T follicular helper cell (primary cell): ENCODE measurements at places on chromosomes 4 and X.
A peak's percentile ranks its signal among the peaks of the same experiment; 100 is the strongest.

DNA sequence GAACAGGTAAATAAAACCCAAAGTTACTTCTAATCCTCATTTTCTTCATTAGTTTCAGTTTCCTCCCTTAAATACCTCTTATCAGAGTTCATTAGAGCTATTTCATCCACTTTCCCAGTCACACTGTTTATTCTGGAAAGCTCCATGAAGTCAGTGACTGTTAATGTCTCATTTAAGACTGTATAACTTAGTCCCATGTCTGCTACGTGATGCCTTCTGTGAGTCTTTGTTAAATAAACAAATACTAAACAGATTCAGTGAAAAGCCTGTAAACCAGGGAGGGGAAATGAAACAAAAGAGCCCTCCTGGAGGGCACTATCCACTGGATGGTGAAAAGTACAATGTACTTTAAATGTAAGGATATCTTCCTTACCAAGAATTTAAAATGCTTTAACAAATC, 24.7 kb downstream of the ACE2 start:
- no peak for DNase-seq

DNA sequence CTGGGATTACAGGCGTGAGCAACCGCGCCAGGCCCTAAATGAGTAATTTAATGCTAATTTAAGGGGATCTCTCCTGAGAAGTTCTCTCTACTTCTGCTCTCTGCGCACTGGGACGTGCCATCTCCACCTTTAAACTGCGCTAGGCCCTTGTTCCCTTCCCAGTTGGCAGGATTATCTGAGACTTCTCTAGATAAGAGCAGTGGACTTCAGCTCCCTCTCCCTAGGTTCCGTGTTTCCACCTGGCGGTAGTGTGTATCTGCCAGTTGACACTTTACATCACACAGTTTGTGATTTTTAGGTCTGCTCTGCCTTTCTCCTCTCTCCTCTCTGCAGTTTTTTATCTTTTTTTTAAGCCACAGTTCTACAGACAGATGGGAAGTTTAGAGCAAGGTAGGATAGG, 40.2 kb downstream of the ARHGAP10 start:
- no peak for DNase-seq

DNA sequence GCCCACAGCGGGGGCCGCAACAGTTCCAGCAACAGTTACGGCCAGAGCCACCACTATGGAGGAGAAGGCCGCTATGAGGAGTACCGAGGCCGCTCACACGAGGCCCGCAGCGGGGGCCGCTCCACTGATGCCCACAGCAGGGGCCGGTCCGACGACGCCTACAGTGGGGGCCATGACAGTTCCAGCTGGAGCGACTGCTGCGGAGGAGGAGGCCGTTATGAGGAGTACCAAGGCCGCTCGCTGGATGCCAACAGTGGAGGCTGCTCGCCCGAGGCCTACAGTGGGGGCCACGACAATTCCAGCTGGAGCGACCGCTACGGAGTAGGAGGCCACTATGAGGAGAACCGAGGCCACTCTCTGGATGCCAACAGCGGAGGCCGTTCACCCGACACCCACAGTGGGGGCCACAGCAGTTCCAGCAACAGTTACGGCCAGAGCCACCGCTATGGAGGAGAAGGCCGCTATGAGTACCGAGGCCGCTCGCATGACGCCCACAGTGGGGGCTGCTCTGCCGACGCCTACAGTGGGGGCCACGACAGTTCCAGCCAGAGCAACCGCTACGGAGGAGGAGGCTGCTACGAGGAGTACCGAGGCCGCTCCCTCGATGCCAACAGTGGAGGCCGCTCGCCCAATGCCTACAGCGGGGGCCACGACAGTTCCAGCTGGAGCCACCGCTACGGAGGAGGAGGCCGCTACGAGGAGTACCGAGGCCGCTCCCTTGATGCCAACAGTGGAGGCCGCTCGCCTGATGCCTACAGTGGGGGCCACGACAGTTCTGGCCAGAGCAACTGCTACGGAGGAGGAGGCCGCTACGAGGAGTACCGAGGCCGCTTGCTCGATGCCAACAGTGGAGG, 1.7 kb downstream of the RBMXL3 start:
- DNase-seq, result no peak

DNA sequence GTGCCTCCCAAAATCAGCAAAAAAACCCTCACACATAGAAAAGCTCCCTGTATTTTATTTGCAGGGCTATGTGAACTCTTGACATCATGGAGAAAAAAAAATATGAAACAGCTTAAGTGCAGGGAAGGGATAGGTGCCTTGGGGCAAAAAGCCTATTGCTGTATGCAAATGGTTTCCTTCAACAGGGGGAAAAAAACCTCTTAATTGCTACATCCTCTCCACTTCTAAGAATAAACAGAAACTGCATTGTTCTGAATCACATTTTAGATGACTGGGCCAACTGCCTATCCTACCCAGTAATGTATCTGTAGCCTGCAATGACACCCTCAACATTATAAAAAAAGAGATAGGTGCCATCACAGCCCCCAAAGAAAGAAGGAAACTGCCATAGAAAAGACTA, 229.4 kb upstream of the GALNTL6 start:
- DNase-seq, result no peak

- no peak for DNase-seq
Measured at GRCh38 chr4:140344621-140345020, 28.8 kb upstream of the SCOC start.

GRCh38 chr4:90792696-90793095, 665.5 kb downstream of the CCSER1 start:
- no peak for DNase-seq

GRCh38 chr4:146510942-146511341, 10.8 kb downstream of the SLC10A7 start:
- no peak for DNase-seq

DNA sequence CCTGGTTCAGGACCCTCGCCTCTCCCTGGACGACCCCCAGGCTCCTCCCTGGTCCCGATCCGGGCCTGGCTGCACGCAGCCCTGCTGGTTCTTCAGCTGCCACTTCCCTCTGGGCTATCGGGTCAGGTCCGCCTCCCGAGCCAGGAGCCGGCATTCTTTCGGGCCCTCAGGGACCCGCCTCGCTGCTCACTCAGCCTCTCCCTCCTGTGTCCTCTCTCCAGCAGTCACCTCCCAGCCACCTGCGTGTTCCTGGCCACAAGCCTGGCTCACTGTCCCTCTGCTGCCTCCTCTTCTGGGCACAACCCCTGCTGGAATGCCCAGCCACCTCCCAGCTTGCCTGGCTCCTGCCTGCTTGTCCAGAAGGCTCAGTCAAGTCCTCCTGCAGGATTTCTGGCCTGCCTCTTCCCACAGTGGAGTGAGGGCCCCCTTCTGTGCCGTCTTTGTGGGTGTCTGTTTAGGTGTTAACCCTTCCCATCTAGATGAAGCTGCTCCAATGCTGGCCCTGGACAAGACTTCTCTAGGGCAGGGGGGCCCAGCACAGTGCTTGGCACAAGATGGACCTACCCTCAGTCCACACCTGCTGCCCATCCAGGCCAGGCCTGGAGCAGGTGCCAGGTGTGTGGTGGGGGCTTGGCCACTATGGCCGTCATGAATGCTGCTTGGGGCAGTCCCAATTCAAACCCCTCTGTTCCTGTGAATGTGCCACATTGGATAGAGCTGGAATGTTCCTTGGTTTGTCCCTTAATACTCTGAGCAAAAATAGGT, 2.2 kb downstream of the WFS1 start:
- DNase-seq, result no peak

GRCh38 chr4:14916554-14917297, 85.6 kb upstream of the CPEB2 start:
- DNase-seq, result no peak

GRCh38 chrX:103773445-103773844, 3.2 kb upstream of the PLP1 start:
- no peak for DNase-seq

DNA sequence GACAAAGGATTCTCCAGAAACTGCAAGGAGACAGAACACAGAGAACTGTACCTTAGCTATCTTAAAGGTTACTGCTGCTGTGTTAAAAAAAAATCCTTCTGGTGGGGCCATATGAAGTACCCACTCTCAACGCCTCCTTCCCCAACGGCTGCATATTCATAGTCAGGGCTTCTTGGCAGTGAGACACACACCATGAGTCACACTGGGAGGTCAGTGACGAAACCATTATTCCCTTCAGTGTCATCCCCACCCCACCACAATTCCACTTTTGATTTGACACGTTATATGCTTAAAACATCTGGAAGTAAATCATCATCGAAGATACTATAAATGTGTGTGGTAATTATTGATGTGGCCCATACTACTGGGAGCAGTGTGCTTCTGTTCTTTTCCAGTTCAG, 271.5 kb downstream of the LDB2 start:
- no peak for DNase-seq

DNA sequence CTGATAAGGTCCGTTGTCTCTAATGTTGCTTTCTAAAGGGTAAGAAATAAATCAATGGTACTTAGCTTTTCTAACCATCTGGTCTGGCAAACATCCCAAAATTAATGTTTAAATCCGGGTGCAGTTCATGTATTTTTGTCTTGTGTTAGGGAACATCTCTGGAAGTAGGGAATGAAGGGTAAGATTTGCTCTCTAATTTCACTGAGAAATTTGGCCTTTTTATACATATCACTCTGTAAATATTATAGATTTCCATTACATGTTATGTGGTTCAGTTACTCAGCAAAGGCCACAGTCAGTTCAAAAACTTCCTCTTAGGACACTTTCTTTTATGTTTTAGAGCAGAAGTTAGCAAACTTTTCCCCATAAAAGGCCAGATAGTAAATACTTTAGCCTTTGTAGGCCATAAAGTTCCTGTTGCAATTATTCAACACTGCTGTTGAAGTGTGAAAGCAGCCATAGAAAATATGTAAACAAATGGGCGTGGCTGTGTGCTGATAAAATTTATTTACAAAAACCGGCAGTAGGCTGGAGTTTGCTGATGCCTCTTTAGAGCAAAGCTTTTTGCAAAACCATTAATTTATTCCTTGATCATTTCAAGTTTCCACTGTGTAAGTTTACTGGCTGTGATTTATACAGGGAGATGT, 218.1 kb downstream of the ANTXR2 start:
- no peak for DNase-seq

- no peak for DNase-seq
Measured at GRCh38 chr4:84342161-84342560, 156.9 kb downstream of the NKX6-1 start.

- DNase-seq, result no peak
Measured at GRCh38 chrX:35380808-35381700, 417.1 kb upstream of the MAGEB16 start.

DNA sequence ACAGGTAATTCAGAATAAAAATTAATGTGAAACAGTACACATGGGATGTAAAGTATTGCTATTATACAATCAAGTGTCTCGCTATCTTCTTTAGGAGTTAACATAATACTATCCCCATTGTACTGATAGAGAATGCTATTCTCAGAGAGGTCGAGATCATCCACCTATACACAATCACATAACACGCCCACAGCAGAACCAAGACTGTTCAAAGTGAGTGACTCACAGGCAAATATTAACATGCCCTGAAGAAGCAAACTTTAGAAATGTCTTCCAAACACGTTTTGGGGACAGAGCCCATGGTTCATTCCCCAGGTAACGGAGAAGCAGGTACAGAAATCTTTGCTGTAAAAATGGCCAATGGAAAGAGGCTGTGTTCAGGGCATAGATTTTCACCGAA, 50.1 kb upstream of the PHKA2 start:
- no peak for DNase-seq

GRCh38 chr4:174209341-174209740, 74.1 kb downstream of the FBXO8 start:
- DNase-seq, result no peak

DNA sequence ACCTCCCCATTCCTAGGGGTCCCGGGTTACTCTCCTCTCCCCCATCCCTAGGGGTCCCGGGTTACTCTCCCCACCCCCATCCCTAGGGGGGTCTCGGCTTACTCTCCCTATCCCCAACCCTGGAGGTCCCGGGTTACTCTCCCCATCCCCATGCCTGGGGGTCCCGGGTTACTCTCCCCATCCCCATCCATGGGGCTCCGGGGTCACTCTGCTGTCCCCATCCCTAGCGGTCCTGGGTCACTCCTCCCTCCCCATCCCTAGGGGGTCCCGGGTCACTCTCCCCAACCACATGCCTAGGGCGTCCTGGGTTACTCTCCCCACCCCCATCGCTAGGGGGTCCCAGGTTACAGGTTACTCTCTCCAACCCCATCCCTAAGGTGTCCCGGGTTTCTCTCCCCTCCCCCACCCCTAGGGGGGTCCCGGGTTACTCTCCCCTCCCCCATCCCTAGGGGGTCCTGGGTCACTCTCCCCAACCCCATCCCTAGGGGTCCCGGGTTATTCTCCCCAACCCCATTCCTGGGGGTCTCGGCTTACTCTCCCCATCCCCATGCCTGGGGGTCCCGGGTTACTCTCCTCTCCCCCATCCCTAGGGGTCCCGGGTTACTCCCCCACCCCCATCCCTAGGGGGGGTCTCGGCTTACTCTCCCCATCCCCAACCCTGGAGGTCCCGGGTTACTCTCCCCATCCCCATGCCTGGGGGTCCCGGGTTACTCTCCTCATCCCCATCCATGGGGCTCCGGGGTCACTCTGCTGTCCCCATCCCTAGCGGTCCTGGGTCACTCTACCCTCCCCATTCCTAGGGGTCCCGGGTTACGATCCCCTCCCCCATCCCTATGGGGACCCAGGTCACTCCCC, 821 bp downstream of the ASMTL start:
- no peak for DNase-seq

DNA sequence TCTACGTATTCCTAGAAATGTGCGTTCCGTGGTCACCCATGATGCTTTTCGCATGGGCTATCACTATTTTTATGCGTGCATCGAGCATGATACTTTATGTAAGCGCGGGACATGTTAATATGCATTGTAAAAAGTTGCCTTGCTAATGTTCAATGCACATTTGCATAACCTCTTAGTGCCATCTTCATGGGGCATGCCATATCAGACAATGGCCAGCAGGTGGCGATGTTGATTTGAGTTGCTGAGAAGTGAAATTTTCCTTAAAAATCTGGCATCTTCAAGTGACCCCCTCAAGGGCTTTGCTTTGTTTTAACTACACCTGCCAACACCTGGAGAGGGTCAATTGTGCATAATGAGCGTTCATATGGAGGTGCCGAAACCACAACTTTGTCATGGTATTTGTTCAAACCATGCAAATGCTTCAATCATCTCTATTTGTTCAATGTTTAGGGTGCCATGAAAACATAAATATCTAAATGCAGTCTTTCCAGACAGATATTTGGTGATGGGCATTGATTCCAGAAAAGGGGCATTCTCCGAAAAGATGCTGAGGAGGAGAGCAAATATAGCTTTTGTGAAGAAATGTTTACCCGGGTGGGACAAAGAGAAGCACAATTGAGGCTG, 833.9 kb upstream of the PRKX start:
- peak; percentile 16 for DNase-seq
